ENCODE measurements at places on chromosomes 5 and 9. TPM values are rescaled to one million over a fixed set of nuclear protein-coding genes. Genes with fewer than 3 reads are reported as not detected.

DNA sequence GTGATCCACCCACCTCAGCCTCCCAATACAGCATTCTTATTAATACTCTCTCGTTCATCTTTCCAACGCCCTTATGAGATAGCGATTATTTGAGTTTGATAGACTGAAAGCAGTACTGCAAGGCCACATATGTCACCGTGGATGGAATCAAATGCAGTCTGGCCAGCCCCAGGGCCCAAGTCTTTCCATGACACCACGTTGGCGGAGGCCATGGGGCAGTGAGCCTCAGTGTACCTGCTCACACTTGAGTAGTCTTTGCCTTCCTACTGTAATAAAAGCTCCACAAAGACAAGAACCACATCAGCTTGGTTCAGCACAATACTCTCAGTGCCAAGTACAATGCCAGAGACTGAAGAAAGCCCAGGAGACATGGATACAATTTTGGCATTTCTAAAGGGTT, 88.5 kb downstream of the TTLL11 start:
- no peak for DNase-seq

GRCh38 chr5:73321757-73322436, 126.7 kb downstream of the FOXD1 start:
- no peak for DNase-seq

DNA sequence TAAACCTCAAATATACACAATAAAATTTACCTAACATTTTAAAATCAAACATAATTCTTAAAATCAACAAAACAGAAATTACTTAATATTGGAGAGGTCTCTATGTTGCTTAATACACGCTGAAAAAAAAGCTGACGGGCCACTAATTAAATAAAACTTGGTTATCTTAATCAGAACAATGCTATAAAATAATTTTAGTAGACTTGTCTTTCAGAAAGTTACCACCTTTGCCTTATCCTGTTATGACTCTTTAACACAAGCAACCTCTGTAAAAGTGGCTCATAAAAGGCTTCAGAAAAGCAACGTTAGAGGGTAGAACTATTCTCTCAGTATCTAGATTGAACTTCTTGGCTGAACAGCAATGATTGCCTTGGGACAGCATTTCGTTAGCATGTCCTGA, 251.0 kb upstream of the RIOK2 start:
- DNase-seq, result no peak

Gene MELK
- 0.27 TPM for total RNA-seq

Gene NRARP
- 5.1 TPM for total RNA-seq

Gene TRIM7
- total RNA-seq, result 6.4 TPM
